ENCODE measurements at places on chromosomes 1 and 21. TPM values are rescaled to one million over a fixed set of nuclear protein-coding genes. Genes with fewer than 3 reads are reported as not detected.

- H3K27me3 ChIP-seq, result no peaks in the 10 kb centered on the region
- no peaks in the 10 kb centered on the region for H3K36me3 ChIP-seq
- H3K27ac ChIP-seq, result no peak overlapping the region
- H3K4me1 ChIP-seq, result peaks cover 16% of the 10 kb centered on the region
These were observed 10.6 kb downstream of the GBP5 start for GRCh38 chr1:89261926-89262515.

DNA sequence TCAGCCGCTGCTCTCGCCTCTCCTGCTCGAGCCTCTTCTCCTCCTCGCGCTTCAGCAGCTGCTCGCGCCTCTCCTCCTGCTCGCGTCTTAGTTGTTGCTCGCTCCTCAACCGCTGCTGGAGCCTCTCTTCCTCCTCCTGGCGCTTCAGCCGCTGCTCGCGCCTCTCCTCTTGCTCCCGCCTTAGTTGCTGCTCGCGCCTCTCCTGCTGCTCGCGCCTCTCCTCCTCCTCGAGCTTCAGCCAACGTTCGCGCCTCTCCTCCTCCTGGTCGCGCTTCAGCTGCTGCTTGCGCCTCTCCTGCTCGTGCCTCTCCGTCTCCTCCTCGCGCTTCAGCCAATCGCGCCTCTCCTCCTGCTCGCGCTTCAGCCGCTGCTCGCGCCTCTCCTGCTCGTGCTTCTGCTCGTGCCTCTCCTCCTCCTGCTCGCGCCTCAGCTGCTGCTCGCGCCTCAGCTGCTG lies 3.7 kb downstream of the TCHH start:
- H3K27ac ChIP-seq, result no peak overlapping the region
- peaks cover 80% of the 10 kb centered on the region for H3K27me3 ChIP-seq
- no peaks in the 10 kb centered on the region for H3K36me3 ChIP-seq
- peaks cover 14% of the 10 kb centered on the region for H3K4me1 ChIP-seq

The FCMR gene
- 2.1 TPM for total RNA-seq

The DDAH1 gene
- total RNA-seq, result 15.3 TPM

The OR6K3 gene
- not detected for total RNA-seq
